Upper lobe of left lung (tissue), 6 donors: ENCODE measurements at places on chromosomes 11 and 22. TPM values are rescaled to one million over a fixed set of nuclear protein-coding genes. Genes with fewer than 3 reads are reported as not detected.
A peak's percentile ranks its signal among the peaks of the same experiment; 100 is the strongest.

DNA sequence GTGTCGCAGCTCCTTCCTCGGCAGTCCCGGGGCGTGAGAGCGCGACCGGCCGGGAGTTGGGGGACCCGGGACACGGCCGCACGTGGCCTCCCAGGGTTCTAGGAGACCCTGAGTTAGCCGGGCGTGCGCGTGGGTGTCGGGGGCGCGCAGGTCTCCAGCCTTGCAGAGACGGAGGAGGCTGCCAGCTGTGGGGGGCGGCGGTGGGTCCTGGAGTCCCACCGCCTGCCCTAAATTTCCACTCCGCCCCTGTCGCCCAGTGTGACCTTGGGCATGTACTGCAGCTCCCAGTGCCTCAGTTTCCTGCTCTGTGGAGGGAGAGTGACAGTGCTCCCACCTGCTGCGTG, 18.8 kb downstream of the RRP7A start:
- H3K4me3 ChIP-seq, result no peak overlapping the region
- H3K27me3 ChIP-seq, result no peaks in the 10 kb centered on the region
- no peaks in the 10 kb centered on the region for H3K36me3 ChIP-seq
- DNase-seq, result no peak

- no peaks in the 10 kb centered on the region for H3K27me3 ChIP-seq
- H3K36me3 ChIP-seq, result no peaks in the 10 kb centered on the region
Measured at GRCh38 chr11:28679795-28680468, 571.7 kb downstream of the METTL15 start.

DNA sequence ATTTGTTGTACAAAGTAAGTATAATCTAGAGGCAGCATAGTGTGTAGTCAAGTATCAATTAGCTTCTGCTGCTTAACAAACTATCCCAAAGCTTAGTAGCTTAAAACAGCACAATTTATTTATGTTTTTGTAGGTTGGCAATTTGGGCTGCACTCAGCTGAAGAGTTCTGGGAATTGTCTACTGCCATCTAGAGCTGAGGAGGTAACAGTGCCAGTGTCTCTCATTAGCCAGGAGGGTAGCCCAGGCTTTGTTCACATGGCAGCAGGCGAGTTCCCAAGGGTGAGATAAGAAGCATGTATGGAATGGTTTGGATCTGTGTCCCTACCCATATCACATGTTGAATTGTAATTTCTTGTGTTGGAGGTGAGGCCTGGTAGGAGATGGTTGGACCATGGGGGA, 45.8 kb upstream of the SLN start:
- no peaks in the 10 kb centered on the region for H3K4me1 ChIP-seq
- no peaks in the 10 kb centered on the region for H3K27me3 ChIP-seq
- no peak overlapping the region for H3K4me3 ChIP-seq

- H3K4me3 ChIP-seq, result no peak overlapping the region
- no peak overlapping the region for H3K27ac ChIP-seq
- peaks cover 2% of the 10 kb centered on the region for H3K4me1 ChIP-seq
- H3K36me3 ChIP-seq, result no peaks in the 10 kb centered on the region
- H3K27me3 ChIP-seq, result no peaks in the 10 kb centered on the region
Measured at GRCh38 chr11:43699870-43700269, 19.3 kb downstream of the HSD17B12 start.

DNA sequence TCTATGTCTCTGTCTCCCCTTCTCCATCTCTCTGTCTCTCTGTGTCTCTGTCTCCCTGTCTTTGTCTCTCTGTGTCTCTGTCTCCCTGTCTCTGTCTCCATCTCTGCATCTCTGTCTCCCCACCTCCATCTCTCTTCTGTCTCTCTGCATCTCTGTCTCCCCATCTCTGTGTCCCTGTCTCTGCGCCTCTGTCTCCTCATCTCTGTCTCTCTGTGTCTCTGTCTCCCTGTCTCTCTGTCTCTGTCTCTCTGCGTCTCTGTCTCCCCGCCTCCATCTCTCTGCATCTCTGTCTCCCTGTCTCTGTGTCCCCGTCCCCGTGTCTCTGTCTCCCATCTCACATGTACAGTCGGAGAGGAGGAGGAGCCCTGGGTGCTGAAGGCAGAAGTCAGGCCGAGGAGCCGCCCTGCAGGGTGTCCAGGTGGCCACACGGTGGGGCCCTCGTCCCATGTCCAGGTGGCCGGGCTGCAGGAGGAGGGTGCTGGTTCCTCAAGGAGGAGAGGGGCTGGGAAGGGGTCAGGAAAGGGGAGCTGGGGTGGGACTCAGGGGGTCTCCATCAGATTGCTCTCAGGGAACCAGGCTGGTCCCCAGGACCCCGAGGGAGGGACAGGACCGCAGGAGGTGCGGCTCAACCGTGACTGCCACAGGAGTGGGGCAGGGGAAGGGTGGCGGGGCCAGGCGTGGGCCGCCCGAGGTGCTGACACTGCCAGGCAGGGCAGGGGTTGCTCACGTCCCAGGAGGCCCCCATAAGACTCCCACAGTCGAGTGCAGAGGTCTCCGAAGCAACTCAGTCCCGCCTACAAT, 25.6 kb upstream of the TH start:
- H3K36me3 ChIP-seq, result no peaks in the 10 kb centered on the region
- H3K27ac ChIP-seq, result no peak overlapping the region
- peak; percentile 78 for DNase-seq
- H3K4me1 ChIP-seq, result peaks cover 3% of the 10 kb centered on the region
- H3K4me3 ChIP-seq, result no peak overlapping the region

DNA sequence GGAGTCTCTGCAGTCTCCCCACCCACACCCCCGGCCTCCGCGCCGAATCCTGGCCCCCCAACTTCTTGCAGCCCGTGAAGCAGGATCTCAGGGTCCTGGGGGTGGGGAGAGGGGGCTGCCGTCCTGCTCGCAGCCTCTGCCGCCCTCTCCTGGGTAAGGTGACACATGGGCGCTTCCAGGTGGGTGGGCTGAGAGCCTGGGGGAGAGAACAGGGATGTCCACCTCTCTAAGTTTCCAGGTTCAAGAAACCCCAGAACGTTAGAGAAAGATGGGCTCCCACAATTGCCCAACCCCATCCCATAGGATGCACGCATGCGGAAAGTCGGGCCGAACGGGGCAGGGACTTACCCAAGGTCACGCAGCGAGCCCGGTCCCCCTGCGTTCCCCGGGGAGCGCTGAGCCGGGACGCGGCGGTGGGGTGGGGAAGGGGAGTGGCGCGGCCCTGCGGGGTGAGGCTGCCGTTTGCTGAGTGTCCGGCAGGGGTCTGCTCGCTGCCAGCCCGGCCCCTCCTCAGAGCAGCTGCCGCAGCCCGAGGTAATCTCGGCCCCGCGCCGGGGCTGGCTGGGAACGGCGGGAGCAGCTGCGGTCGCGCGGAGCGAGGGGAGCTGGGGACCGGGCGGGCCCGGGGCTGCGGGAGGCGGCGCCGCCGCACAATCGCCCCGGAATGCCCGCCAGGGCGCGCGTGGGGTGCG, 705 bp upstream of the CAPN1 start:
- H3K4me1 ChIP-seq, result peaks cover 24% of the 10 kb centered on the region
- H3K4me3 ChIP-seq, result peak overlapping the region; percentile 97
- peak overlapping the region; percentile 97 for H3K27ac ChIP-seq
- H3K27me3 ChIP-seq, result no peaks in the 10 kb centered on the region
- peak; percentile 67 for DNase-seq
- peaks cover 12% of the 10 kb centered on the region for H3K36me3 ChIP-seq

GRCh38 chr11:62892077-62892922, 11.6 kb downstream of the SLC3A2 start:
- peaks cover 24% of the 10 kb centered on the region for H3K36me3 ChIP-seq
- H3K4me3 ChIP-seq, result no peak overlapping the region
- H3K27ac ChIP-seq, result no peak overlapping the region
- DNase-seq, result no peak
- peaks cover 41% of the 10 kb centered on the region for H3K4me1 ChIP-seq
- H3K27me3 ChIP-seq, result no peaks in the 10 kb centered on the region

GRCh38 chr11:46410021-46410420, 18.4 kb upstream of the CHRM4 start:
- no peaks in the 10 kb centered on the region for H3K27me3 ChIP-seq
- no peak overlapping the region for H3K4me3 ChIP-seq
- no peak for DNase-seq

- no peaks in the 10 kb centered on the region for H3K36me3 ChIP-seq
- H3K27ac ChIP-seq, result peak overlapping the region; percentile 92
- DNase-seq, result peak; percentile 60
Measured at GRCh38 chr11:128905345-128906184, 14.4 kb downstream of the KCNJ5 start.

GRCh38 chr11:126465573-126466188, 110.2 kb downstream of the ST3GAL4 start:
- no peak overlapping the region for H3K4me3 ChIP-seq
- no peaks in the 10 kb centered on the region for H3K27me3 ChIP-seq
- DNase-seq, result no peak
- no peaks in the 10 kb centered on the region for H3K36me3 ChIP-seq
- H3K4me1 ChIP-seq, result peaks cover 39% of the 10 kb centered on the region

DNA sequence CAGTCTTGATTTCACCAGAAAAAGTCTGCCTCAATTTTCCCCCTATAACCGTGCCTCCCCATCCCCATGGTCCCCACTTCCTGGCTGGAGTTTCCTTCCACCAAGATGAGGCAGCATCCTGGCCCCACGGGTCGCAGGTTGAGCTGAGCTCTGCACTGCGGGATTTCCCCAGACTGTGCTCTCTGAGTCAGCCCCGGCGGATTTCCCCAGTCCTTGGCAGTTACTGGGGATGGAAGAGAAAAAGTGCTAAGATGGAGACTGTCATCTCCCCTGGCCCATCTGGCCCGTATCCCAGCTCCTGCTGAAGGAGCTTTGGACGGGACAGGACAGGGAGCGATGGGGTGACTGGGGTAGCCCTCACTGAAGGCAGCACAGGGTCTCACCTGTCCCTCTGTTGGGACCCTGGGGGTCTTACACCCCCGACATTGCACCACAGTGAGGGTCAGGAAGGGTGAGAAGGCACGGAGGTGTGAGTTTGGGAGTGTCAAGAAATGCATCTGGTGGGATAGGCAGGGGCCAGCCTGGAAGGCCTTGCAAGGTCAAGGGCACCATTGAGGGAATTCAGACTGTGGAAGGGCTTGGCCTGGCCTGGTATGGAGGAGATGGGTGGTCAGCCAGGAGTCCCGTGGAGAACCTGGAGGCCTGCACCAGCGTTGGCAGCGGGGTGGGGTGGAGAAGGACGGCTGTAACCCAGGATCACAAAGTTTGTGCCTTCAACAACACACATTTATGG, 36.5 kb downstream of the NADSYN1 start:
- H3K27me3 ChIP-seq, result no peaks in the 10 kb centered on the region
- peaks cover 8% of the 10 kb centered on the region for H3K4me1 ChIP-seq
- no peak overlapping the region for H3K4me3 ChIP-seq
- peaks cover 11% of the 10 kb centered on the region for H3K36me3 ChIP-seq
- peak overlapping the region; percentile 1 for H3K27ac ChIP-seq

DNA sequence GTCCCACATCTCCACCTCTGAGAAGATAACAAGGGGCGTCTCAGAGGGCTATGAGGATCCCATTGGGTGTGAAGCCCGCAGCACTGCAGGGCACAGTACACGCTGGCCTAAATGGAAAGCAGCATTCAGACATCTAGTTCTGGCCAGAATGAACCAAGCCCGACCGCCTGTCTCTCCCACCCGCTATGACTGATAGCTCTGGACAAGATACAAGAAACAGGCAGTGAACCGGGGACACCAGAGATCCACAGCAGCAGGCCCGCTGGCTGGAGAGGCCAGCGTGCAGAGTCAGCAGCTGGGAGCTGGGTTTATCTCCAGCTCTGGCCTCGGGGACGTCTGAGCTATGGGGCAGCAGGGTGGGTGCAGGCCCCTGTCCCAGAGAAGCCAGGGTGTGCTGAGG, 9.6 kb downstream of the CERK start:
- H3K4me3 ChIP-seq, result no peak overlapping the region
- no peaks in the 10 kb centered on the region for H3K36me3 ChIP-seq
- no peak overlapping the region for H3K27ac ChIP-seq
- no peaks in the 10 kb centered on the region for H3K27me3 ChIP-seq
- H3K4me1 ChIP-seq, result peaks cover 23% of the 10 kb centered on the region

DNA sequence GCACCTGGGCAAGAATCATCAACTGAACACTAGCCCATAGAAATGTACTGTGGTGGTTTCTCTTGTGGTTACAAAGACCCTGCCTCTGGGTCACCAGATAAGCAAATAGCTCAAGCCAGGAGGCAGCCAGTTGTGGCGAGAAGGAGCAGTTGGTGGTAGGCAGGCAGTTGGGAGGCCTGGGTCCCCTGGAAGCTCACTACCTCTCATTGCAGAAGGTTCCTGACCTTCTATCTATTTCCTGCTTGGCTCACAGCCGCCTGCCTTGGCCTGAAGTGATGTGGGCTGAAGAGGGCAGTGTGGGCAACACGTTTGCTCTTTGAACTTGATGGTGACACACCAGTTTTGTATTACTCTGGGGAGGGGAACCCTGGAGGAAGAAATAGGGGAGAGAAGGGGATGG, 34.7 kb downstream of the NECTIN1 start:
- peaks cover 5% of the 10 kb centered on the region for H3K4me1 ChIP-seq
- H3K4me3 ChIP-seq, result no peak overlapping the region
- no peaks in the 10 kb centered on the region for H3K27me3 ChIP-seq

DNA sequence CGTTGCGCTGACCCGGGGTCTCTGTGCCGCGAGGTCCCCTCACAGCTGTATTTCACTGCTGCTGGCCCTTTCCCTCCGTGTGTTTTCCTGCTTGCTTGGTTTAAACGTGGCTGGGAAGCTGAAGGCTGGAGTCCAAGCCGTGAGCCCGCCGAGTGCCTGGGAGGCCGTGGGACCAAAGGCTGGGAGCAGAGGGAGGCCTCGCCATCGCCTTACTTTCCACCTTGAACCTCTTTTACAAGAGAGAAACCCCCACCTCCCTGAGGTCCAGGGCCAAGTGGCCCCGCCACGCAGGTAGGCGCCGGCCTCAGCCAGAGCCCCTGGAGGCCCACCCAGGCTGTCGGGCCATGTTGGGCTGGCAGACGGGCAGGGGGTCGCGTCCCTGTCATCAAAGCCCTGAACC, 411.6 kb downstream of the TBC1D22A start:
- no peak overlapping the region for H3K27ac ChIP-seq
- H3K4me3 ChIP-seq, result no peak overlapping the region
- H3K36me3 ChIP-seq, result peaks cover 21% of the 10 kb centered on the region
- no peaks in the 10 kb centered on the region for H3K27me3 ChIP-seq
- peaks cover 12% of the 10 kb centered on the region for H3K4me1 ChIP-seq

DNA sequence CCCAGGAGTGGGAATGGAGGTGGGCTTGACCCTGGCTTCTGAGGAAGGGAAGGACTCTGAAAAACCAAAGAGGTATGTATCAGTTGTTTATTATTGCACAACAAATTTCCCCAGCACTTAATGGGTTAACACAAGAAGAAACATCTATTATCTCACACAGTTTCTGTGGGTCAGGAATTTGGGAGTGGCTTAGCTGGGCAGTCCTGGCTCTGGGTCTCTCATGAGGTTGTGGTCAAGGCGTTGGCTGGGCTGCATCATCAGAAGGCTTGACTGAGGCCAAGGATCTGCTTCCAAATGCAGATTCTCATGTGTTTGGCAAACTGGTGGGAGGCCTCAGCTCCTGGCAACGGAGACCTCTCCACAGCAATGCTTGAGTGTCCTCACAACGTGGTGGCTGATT, 17.5 kb upstream of the SMIM38 start:
- DNase-seq, result no peak
- H3K4me1 ChIP-seq, result no peaks in the 10 kb centered on the region
- no peaks in the 10 kb centered on the region for H3K27me3 ChIP-seq
- no peak overlapping the region for H3K27ac ChIP-seq

HOATZ gene
- total RNA-seq, result 59.0 TPM

OR52A1 gene
- not detected for total RNA-seq

RFPL1 gene
- not detected for total RNA-seq

NPAS4 gene
- total RNA-seq, result not detected

ZP1 gene
- not detected for total RNA-seq

OR8G1 gene
- not detected for total RNA-seq
